ENCODE measurements at places on chromosomes 2 and 18.

GRCh38 chr18:34752056-34752455 is 42.0 kb downstream of the DTNA start:
- DNase-seq, result no peak

DNA sequence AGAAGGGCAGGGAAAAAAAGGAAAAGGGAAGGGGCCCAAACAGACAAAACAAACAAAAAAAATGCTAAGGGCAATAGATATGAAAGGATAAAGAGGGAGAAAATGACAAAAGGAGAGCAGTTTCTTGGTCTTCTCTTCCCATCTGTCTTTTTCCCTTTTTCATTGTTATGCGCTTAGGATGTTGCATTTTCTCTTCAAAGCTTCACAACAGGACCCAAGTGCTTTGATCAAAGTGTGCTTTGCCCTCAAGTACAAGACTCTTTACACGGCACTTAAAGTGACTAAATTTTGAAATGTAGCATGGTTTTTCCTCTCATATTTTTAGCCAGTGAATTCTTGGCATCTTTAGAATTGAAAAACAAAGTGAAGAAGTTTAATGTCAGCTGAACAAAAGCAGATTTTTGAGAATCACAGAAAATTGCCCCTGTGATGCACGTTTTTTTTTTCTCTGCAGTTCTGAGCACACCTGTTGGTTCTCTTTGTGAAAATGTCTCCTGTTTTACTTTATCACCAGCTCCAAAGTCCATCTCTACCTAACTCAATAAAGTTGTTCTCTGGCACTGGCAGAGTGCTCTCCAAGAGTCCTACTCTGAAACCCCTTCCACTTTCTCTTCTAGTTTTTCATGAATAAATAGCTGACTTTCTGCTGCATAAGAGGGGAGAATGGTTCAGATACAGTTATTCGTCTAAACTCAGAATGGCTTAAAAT is 126.6 kb downstream of the KCNH7 start:
- DNase-seq, result no peak

DNA sequence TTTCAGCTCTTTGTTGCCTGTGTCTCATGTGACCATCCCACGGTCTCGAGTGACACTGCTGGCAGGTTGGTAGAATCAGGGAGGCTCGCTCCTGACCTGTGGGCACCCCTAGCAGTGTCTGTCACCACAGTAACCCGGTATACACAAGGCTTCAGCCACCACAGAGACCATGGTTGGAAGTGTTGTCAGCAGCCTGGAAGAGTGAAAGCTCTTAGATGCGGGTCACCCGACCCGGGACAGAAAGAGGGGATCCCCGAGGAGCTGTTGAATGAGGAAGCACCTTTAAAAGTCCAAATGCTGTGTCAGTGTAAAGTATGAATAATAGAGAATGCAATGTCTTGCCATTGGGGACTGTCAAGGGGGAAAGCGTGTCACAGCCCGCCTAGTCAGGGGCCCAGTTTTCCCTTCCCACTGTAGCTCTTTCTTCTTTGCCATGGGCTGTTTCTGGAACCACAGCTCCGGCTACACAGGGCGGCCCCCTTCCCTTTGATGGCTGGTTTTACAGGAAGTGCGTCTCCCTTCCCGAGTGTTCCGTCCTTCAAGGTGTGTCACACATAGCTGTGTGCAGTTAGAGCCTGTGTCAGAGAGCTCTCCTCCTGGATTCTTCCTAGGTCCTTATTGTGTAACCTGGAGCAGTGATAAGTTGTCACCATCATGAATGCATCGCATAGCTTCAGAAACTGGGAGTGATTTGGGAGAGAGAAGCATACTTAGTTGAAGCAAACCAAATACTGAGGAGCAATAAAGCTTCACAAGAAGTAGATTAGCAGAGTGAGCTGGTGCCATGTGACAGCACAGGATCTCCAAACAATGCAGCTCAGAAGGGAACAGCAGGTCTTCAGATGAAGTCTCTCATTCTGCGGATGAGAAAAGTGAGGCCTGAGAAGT is 81.4 kb downstream of the MTCL1 start:
- no peak for DNase-seq

- no peak for DNase-seq
These were observed 146.6 kb downstream of the GALNT3 start for GRCh38 chr2:165647409-165647808.

GRCh38 chr2:150663143-150663542 is 175.7 kb upstream of the RND3 start:
- no peak for DNase-seq

GRCh38 chr18:48320639-48320945 is 88.6 kb downstream of the ZBTB7C start:
- DNase-seq, result no peak

DNA sequence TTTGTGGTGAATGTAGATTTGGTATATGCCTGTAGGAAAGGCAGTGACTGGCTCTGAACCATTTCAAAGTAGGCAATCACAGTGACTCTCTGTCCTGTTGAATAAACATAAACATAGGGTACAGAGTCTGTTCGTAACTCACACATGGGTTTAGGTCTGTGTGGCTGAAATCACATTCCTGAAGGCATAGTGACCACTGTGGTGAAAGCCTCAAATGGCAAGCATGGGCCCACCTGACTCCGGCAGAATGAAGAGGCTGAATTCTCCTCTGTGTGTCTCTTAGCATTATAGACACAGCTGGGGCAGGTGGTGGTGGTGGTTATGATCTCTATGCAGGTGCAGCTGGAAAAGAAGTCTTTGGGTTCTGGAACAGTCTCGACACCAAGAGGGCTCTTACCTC is 61.2 kb downstream of the ITGA6 start:
- DNase-seq, result no peak

GRCh38 chr2:45765007-45765727 is 113.7 kb downstream of the PRKCE start:
- DNase-seq, result no peak

GRCh38 chr18:56083523-56084287 is 495.7 kb upstream of the TCF4 start:
- no peak for DNase-seq

GRCh38 chr2:19116918-19117317 is 241.5 kb downstream of the OSR1 start:
- DNase-seq, result no peak

GRCh38 chr2:29314816-29315571 is 199.8 kb downstream of the CLIP4 start:
- DNase-seq, result no peak

GRCh38 chr2:85935170-85935745 is 46.5 kb upstream of the ST3GAL5 start:
- DNase-seq, result no peak
